Glutamatergic neuron (in vitro differentiated cells): ENCODE measurements at places on chromosomes 16 and 17.

- H3K4me1 ChIP-seq, result peaks cover 42% of the 10 kb centered on the region
- H3K36me3 ChIP-seq, result no peaks in the 10 kb centered on the region
- peaks cover 19% of the 10 kb centered on the region for H3K27me3 ChIP-seq
Measured at GRCh38 chr16:89094252-89094879, 714 bp downstream of the ACSF3 start.

DNA sequence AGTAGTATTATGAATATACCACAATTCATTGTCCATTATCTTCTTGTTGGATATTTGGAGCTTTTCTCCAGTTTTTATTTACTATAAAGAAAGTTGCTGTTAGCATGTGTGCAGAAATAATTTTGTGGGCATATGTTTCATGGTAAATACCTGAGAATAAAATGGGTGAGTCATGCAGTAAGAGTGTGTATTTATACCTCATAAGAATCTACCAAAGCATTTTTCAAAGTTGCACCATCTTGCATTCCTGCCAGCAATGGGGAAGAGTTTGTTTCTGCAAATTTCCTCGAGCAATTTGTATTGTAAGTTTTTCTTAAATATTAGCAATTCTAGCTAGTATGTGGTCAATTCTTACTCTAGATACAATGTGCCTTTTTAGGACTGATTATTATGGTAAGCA lies 7.9 kb upstream of the MON1B start:
- no peaks in the 10 kb centered on the region for H3K27me3 ChIP-seq
- H3K27ac ChIP-seq, result no peak overlapping the region
- no peaks in the 10 kb centered on the region for H3K4me1 ChIP-seq
- no peaks in the 10 kb centered on the region for H3K36me3 ChIP-seq
- H3K4me3 ChIP-seq, result no peak overlapping the region

DNA sequence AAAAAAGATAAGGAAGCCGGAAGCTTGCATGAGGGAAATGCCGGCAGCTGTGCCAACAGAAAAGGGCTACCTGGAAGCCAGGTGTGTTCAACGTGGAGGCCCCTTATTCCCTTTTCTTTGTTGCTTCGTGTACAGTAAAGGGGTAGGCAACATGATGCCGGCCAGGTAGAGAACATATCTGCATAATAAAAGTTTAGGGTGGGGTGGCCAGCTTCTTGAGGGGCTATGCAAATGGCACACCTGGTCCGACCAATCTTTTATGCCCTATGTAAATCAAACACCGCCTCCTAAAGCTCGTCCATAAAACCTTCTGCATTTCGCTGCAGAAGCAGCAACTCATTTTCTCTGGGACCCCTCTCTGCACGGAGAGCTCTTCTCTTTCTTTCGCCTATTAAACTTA lies 911.6 kb downstream of the KCNJ2 start:
- H3K27me3 ChIP-seq, result no peaks in the 10 kb centered on the region
- no peak for DNase-seq
- H3K4me3 ChIP-seq, result no peak overlapping the region
- H3K4me1 ChIP-seq, result no peaks in the 10 kb centered on the region
- no peak overlapping the region for H3K27ac ChIP-seq
- no peaks in the 10 kb centered on the region for H3K36me3 ChIP-seq

- H3K36me3 ChIP-seq, result no peaks in the 10 kb centered on the region
- H3K4me1 ChIP-seq, result peaks cover 13% of the 10 kb centered on the region
- peak; percentile 50 for DNase-seq
- peak overlapping the region; percentile 9 for H3K4me3 ChIP-seq
- H3K27me3 ChIP-seq, result peaks cover 2% of the 10 kb centered on the region
- H3K27ac ChIP-seq, result peak overlapping the region; percentile 62
Measured at GRCh38 chr16:12113523-12114345, 137.2 kb downstream of the SNX29 start.

GRCh38 chr17:17810084-17810894 lies 26.5 kb downstream of the SREBF1 start:
- H3K27ac ChIP-seq, result peak overlapping the region; percentile 70
- peak overlapping the region; percentile 74 for H3K4me3 ChIP-seq
- H3K27me3 ChIP-seq, result peaks cover 45% of the 10 kb centered on the region
- peaks cover 7% of the 10 kb centered on the region for H3K36me3 ChIP-seq
- DNase-seq, result peak; percentile 84

DNA sequence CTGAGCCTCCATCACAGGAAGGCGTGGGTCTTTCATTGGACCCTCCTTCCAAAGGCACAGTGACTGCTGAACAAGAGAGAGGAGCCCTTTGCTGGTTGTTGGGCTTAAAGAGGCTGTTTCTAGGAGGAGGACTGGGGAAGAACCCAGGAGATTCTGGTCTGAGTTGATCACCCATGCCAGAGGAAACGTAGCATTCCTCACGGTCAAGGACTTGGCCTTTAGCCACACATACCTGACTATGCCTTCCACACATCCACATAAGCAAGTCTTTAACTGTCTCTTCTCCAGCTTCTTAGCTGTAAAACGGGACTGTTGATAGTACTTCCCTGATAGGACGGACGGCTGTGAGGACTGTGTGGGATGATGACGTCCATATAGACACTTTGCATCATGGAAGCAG lies 149.8 kb upstream of the IRX3 start:
- H3K4me1 ChIP-seq, result no peaks in the 10 kb centered on the region
- H3K27me3 ChIP-seq, result peaks cover 3% of the 10 kb centered on the region
- no peak overlapping the region for H3K4me3 ChIP-seq
- H3K27ac ChIP-seq, result no peak overlapping the region
- no peak for DNase-seq

DNA sequence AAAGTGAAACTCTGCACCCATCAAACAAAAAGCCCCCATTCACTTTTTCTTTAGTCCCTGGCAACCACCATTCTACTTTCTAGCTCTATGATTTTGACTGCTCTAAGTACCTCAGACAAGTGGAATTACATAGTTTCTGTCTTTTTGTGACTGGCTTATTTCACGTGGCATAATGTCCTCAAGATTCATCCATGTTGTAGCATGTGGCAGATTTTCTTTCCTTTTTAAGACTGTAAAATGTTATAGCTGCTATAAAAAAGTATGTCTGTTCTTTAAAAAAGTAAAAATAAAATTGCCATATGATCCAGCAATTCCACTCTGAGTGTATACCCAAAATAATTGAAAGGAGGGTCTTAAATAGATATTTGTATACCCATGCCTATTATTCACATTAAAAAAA lies 429.7 kb downstream of the CDH8 start:
- no peaks in the 10 kb centered on the region for H3K4me1 ChIP-seq
- H3K27ac ChIP-seq, result no peak overlapping the region
- DNase-seq, result no peak
- H3K27me3 ChIP-seq, result no peaks in the 10 kb centered on the region
- no peaks in the 10 kb centered on the region for H3K36me3 ChIP-seq

- no peak overlapping the region for H3K4me3 ChIP-seq
- no peak for DNase-seq
- H3K27ac ChIP-seq, result no peak overlapping the region
- H3K4me1 ChIP-seq, result no peaks in the 10 kb centered on the region
Measured at GRCh38 chr16:2846511-2847310, 11.3 kb downstream of the PRSS22 start.

DNA sequence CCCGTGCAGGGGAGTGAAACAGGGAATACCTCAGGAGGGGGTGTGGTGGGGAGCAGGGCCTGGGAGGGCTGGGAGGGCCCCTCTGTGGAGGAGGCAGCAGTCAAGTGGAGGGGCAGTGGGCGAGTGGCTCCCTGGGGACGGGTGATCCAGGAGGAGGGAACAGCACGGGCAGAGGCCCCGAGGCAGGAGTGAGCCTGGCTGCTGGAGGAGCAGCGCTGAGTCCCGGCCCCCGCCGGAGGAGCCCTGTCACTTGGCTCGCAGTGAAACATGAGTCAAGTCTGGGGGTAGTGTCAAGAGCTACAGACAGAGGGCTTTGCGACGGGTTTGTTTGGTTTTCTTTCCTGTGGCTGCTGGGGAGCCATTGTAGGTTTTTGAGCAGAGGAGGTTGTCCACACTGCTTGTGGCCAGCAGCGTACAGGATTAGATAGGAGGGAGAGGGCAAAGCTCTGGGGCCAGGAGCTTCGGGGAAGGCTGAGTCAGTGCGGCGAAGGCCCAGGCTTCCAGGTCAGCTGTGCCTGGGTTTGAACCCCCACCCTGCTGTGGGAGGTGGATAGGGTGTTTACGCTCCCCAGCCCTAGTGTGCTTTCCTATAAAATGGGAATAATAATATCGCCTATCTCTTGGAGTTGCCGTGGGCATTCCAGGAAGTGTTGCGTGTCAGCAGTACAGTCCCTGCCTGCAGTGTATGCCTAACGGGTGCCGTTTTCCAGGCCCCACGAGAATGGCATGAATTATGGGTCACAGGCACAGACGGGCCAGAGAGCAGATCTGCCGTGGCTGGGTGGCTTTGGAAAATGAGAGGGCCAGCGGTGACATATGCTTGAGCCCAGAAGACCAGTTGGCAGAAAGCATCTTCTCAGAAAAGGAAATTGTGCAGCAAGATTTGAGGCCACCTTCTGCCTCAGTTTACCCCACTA lies 115.9 kb upstream of the CIBAR2 start:
- peaks cover 9% of the 10 kb centered on the region for H3K36me3 ChIP-seq
- H3K4me3 ChIP-seq, result peak overlapping the region; percentile 84
- peak; percentile 69 for DNase-seq

- H3K27me3 ChIP-seq, result peaks cover 2% of the 10 kb centered on the region
- no peak overlapping the region for H3K27ac ChIP-seq
- no peak overlapping the region for H3K4me3 ChIP-seq
- DNase-seq, result no peak
Measured at GRCh38 chr17:48240562-48241130, 133.1 kb downstream of the SNX11 start.

DNA sequence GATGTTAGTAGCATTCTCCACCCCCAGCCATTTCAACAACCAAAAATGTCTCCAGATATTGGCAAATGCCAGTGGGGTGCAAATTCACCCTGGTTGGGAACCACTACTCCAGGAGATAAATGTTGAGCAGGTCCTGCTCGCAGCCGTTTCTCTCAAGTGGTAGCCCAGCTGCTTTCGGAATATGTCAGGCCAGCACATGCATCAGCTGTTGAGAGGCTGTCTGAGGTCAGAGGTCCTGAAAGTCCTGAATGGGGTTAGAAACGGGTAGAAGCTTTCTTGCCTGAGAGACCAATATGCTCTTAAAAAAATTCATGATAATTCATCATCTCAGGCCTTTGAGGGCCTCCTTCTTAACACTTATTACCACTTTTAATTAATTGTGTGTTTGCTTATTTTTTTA lies 31.0 kb downstream of the TEKT5 start:
- no peak for DNase-seq
- H3K27ac ChIP-seq, result no peak overlapping the region
- no peak overlapping the region for H3K4me3 ChIP-seq
- no peaks in the 10 kb centered on the region for H3K36me3 ChIP-seq
- H3K4me1 ChIP-seq, result no peaks in the 10 kb centered on the region
- peaks cover 4% of the 10 kb centered on the region for H3K27me3 ChIP-seq

DNA sequence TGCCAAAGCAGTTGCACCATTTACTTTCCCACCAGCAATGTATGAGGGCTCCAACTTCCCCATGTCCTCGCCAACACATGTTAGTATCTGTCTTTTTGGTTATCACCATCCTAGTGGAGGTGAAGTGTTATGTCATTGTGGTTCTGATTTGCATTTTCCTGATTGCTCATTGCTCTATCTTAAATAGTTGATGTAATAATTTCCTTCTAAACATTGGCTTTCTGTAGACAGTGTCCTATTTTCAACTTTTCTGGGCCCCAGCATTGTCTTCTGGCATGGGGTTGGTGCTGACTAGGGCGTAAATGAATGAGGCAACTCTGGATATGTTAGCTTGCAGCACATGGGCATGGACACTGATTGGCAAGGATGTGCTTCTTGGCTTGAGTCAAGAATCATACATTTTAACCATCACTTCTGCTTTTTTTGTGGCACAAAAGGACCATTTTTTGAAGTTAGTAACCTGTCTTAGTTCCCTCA lies 25.1 kb downstream of the PLCG2 start:
- H3K4me3 ChIP-seq, result no peak overlapping the region
- H3K27ac ChIP-seq, result no peak overlapping the region
- DNase-seq, result no peak

DNA sequence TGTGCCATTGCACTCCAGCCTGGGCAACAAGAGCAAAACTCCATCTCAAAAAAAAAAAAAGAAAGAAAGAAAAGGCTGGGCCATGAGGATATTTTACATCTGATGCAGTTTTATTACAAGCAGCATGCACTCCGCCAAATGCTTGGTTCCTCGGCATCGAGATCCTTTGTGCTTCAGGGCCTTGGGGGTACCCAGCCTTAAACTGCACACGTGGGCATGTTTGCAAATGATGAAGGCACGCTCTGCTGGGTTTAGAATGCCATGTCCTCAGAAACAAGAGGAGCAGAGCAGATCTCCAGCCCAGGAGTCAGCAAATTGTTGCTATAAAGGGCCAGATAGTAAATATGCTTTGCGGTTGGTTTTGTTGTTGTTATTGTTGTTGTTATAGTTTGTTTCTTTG lies 153.2 kb downstream of the KATNIP start:
- no peak overlapping the region for H3K4me3 ChIP-seq
- H3K36me3 ChIP-seq, result no peaks in the 10 kb centered on the region
- H3K27me3 ChIP-seq, result no peaks in the 10 kb centered on the region
- H3K4me1 ChIP-seq, result peaks cover 10% of the 10 kb centered on the region

- no peak overlapping the region for H3K27ac ChIP-seq
- H3K36me3 ChIP-seq, result no peaks in the 10 kb centered on the region
- no peak overlapping the region for H3K4me3 ChIP-seq
- H3K27me3 ChIP-seq, result peaks cover 4% of the 10 kb centered on the region
Measured at GRCh38 chr17:50218771-50219315, 17.4 kb upstream of the COL1A1 start.

- H3K4me3 ChIP-seq, result no peak overlapping the region
- DNase-seq, result peak; percentile 8
- peaks cover 30% of the 10 kb centered on the region for H3K4me1 ChIP-seq
- H3K27me3 ChIP-seq, result peaks cover 25% of the 10 kb centered on the region
Measured at GRCh38 chr17:79784353-79785016, 6.5 kb downstream of the CBX2 start.

DNA sequence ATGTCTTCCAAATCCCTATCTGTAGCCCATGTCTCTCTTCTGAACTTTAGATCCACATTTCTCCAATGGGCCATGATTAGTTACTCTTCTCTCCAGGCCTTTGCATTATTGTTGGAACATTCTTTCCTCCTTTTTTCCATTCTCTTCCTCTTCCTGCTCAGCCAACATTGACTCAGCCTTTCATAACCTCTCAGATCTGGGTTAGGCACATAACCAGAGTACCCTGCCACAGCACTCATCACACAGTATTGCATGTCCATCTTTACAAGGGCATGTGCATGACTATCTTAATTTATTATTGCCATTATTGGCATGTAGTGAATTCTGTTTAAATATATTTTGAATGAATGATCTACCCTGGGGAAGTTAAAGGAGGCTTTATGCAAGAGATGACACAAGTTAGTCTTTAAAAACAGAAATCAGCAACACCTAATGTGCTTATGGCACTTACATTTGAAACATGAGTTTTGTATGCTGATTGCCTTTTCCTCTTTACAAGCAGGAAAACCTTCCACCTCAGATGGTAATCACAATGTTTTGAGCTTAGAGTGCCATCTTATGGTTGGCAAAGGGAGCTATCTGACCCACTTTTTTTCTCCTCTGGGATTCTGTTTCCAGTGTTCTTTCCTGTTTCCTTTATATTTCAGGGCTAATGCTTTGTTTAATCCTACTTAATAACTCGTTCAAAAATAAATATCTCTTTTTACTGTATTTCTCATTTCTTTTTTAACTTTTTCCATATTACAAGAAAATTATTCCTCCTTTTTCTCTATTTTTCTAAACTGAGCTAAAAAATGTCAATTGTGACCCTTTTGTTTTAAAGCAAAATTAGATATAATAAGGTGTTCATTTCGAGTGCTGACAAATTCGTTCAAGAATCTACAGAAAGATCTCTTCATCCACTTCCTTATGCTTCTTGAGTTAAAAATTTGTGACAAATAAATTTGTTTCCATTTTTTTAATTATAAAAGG lies 151.0 kb upstream of the RBL2 start:
- DNase-seq, result no peak
- H3K4me1 ChIP-seq, result no peaks in the 10 kb centered on the region
- no peaks in the 10 kb centered on the region for H3K27me3 ChIP-seq

GRCh38 chr17:10327640-10328039 lies 45.2 kb downstream of the MYH13 start:
- peak; percentile 90 for DNase-seq
- no peaks in the 10 kb centered on the region for H3K4me1 ChIP-seq
- peaks cover 8% of the 10 kb centered on the region for H3K27me3 ChIP-seq
- no peak overlapping the region for H3K27ac ChIP-seq
